ENCODE measurements at places on chromosomes 7 and 10.

DNA sequence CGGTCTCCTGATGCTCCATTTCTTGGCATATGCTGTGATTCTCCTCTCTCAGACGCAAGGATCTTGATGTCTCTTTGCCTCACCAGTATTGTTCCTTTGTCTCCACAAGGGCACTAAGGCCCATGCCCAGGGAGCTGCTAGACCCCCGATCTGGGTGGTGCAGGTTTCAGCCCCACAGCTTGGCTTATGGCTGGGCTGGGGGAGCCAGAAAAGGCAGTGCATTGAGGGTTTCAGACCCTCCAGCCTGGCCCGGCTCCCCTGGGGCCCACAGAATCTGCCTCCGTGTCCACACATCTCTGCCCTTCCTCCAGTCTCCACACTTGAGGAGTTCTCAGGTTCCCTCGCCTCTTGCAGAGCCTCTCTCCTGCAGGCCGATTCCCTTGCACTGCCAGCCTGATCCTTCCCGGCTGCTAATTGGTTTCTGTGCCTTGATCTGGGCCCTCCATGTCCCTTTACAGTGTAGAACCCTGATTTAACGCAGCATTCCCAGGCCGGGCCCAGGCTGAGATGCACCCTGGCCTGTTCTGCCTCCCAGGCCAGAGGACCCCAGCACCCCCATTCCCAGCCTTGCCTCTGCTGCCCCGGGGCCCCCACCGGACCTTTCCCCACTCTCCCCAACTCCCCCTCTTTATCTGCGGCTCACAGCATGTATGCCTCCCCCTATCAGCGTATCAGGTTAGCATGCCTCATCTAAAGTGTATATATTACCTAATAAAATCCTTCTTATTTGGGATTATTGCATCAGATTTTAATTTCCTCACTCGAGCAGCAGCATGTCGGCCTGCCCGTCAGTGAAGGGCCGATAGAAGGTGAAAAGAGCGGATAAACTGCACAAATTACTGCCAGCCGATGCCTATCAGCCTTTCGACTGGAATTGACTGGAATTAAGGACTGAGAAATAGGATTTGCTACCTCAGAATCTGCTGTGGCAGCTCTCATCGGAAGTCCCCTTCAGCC is 145.7 kb downstream of the C10orf105 start:
- DNase-seq, result no peak

- no peak for DNase-seq
These were observed 3.5 kb upstream of the DAGLB start for GRCh38 chr7:6451224-6451705.

- DNase-seq, result no peak
These were observed 5.2 kb downstream of the SFMBT2 start for GRCh38 chr10:7405637-7406036.

GRCh38 chr7:134795231-134795630 is 15.8 kb downstream of the CALD1 start:
- no peak for DNase-seq

DNA sequence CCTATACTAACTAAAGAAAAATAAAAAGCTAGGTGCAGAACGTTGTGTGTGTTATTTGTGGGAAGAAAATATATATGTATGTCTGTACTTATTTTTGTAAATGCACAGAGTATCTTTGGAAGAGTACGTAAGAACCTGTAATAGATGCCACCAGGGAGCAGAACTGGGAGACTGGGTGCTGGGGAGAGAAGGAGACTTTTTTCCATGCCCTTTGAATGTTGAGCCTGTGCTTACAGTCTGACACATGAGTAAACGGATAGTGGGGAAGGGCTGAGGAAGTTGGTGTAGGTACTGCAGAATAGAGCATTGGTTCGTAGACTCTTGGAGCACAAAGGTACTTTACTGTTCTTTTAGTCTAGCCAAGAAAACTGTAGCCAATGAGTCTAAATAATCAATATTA is 1.3 kb upstream of the SCRN1 start:
- DNase-seq, result no peak

GRCh38 chr10:132924046-132924952 is 18.1 kb downstream of the CFAP46 start:
- no peak for DNase-seq

DNA sequence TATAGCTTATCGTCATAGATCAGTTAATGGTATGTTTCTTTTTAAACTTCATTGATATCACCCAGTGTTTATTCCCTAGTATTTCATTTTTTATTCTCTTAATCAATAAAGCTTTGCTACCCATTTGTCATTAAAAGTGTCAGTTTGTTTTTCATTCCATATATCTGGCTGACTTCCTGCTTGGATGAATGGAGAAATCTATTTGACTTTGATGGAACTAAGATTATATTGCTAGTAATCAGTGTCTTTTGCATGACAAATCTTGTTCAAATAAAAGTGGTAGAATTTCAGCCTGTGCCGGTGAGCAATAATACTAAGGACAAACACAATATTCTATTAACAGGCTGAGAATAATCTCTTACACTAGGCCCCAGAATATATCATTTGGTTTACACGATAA is 203.3 kb downstream of the SEC23IP start:
- no peak for DNase-seq

- DNase-seq, result no peak
These were observed 9.9 kb downstream of the PHTF2 start for GRCh38 chr7:77808517-77808916.

GRCh38 chr7:158285383-158285770 is 302.2 kb downstream of the PTPRN2 start:
- DNase-seq, result no peak

DNA sequence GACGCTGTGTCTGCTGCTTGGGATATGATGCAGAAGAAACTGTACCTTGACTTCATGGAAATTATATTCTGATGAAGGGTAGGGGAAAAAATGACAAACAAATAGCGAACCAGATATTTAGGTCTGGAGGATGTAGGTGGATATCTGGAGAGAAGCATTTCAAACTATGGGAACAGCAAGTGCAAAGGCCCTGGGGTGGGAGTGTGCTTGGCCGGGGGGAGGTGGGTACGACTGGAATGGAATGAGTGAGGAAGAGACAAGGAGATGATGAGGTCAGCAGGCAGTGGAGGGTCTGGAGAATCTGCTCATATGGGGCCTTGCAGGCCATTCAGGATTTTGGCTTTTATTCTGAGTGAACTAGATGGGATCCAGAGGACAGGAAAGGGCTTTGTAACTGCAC is 65.2 kb downstream of the TLL2 start:
- no peak for DNase-seq

GRCh38 chr7:34075523-34076370 is 170.4 kb downstream of the BMPER start:
- DNase-seq, result no peak

DNA sequence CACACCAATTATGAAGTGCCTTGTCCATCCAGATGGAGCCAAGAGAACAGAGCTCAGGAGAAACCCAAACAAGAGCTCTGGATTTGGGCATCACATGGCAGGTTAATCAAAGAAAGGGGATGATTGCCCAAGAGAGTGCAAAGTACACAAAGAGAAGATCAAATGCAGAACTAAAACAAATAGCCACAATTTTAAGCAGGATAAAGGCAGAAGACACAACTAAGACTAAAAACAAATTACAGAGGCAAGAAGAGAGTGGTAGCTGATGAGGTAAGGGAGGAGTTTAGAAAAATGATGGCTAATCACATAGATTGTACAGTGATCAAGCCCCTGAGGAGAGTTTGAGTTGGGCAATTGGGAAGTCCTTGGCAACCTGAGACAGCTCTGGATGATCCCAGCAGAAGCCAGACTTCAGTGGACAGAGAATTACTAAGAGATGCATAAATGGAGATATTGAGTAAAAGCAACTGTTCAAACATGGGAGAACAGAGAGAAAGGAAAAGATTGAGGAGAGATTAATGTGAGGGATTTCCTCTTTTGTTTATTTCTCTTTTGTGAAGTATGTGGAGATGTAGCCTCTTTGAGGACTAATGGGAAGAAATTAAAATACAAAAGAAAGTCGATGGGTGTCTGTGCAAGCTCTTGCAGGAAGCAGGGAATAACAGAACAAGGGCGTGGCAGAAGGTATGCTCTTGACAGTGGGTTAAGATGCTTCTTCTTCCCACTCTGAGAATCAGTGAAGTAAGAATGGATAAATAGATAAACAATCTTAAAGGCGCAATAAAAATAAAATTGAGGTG is 101.9 kb downstream of the LRRN3 start:
- DNase-seq, result no peak

DNA sequence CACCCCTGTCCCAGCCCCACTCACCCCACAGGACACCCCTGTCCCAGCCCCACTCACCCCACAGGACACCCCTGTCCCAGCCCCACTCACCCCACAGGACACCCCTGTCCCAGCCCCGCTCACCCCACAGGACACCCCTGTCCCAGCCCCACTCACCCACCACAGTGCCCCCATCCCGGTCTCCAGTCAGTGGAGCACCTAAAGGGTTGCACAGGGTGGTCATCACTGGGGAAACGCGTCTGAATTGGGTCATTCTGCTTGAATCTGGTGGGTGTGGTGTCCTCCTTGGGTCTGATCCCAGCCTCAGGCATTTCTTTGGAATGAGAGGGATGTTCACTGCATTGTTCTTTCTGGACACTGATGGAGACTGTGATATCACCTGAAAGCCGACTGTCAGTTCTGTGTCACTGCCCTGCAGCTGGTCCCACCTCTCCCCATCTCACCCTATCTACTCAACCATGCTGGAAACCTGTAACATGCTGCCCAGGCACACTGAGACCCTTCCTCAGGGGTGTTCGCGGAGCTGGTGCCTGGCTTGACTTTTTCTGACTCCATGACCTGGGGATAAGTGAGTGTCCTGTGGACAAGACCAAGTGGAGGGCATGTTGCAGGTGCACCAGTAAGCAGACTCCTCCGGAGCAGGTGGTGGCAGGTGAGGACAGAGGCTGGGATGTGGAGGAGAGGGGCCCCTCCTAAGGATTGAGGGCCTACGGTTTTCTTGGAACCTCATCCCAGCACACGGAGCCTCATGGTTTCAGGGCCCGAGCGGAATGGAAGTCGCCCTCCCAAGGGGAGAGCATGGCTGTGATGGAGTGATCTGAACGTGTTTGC is 262.5 kb upstream of the PPP2R2D start:
- no peak for DNase-seq

DNA sequence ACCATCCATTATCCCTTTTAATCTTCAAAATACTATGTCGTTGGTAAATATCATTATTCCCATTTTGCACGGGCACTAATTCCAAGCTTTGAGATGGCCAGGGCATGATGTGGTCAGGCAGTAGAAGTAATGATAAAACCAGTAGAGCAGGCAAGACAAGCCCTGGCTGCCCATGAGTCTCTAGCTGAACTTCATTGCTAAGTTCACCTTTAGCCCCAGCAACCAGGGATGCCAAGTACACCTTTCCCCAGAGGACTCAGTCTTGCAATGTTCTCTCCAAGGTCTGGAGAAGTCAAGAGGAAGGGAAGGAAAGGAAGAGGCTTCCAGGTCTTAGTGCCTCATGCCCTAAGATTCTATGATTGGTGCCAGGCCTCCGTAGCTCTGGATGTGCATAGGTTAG is 203.2 kb downstream of the PLXNA4 start:
- no peak for DNase-seq

DNA sequence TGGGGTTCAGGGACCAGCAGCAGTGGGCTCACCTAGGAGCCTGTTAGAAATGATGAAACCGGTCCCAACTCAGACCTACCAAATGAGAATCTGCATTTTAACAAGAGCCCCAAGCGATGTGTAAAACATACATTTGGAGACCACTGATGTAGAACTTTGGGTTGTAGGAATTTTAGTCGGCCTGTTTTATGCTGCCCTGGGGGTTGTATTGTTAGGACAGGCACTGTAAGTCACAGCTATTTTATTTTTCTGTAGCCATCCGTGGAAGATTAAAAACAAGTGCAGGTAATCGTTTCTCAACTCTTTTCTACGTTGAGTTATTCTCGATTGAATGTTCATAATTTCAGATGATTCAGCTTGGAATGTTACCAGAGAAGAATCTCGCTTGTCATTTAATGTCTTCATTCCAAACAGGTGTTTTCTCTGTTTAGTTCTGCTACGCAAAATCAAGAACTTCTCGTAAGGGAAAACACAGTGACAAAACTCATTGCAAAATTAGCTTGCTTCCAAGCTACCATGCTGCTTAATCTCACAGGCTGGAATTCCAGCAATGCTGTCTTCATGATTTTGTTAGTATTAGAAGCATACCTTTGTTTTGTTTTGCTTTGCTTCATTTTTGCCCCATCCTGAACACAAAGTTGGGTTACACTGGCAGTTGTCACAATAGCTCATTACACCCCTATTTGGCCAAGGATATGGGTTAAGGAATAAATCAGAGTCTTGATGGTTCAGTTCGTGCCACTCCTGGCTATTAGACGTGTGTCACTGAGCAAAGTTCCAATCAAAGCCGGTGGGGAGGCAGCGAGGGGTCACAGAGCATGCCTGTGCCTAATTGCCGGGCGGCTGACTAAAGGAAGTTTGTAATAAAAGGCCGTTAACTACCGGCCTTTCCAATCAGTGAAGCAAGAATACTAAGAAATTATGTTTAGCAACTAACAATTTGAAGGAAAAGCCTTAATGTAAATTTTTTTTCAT is 676.9 kb downstream of the GATA3 start:
- DNase-seq, result no peak

DNA sequence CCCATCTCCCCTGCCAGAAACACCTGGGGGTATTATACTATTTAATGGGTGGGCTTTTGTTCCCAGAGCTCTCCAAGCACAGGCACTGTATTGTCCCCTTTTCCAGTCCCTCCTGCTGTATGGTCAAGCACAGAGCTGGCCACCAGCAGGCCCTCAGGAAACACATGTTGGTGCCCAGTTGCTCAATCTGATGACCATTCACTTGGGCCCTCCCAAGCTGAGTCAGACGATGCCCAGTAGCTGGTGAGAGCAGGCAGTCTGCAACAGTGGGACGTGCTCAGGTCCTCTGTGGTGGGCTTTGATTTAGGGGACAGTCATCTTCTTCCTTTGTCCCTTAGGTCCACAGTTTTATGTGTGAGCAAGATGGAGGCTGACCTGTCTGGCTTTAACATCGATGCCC is 11.8 kb downstream of the SFXN2 start:
- no peak for DNase-seq

Data from stimulated activated CD4-positive, alpha-beta T cell treated with anti-CD3 and anti-CD28 coated beads, Interleukin-2, amount 100 ng/mL, for 48 hours (primary cell).